ENCODE measurements at places on chromosomes 7 and 10.

GRCh38 chr10:125111118-125111727 lies 49.1 kb downstream of the CTBP2 start:
- DNase-seq = no peak

- DNase-seq = no peak
These were observed 31.9 kb upstream of the PWWP2B start for GRCh38 chr10:132365102-132365501.

GRCh38 chr7:107856806-107857540 lies 34.0 kb upstream of the DLD start:
- DNase-seq = no peak

- no peak for DNase-seq
These were observed 33.5 kb downstream of the RSBN1L start for GRCh38 chr7:77729574-77730348.

DNA sequence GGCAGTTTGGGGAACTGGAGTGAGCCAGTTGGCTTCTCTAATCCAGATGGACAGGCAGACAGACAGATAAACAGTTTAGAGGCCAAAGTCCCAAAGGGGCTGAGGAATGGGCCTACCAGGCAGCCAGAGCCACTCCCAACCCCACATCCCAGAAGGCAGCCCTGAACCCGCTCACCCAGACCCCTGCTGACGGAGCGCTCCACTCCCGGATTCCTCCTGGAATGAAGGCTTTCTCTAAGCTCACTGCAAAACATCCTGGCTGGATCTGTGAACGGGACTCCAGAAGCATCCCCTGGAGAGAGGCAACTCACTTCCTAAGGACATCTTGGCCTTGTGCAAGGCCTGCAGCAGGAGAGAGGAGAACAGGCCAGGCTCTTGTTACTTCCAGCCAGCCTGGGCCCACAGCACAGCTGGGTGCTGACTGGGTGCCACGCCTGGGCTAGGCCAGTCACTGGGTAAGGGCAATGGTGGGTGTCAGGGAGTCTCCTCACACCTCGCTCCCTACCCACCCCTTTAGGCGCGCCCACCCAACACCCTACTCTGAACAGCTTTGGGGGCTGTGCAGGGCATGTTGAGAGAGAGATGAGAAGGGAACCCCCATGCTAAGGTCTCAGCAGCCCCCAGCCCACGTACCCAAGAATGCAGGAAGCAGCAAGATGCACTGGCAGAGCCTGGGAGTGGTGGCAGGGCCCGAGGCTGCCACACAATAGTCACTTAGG lies 168.6 kb upstream of the ZMIZ1 start:
- no peak for DNase-seq

- DNase-seq = no peak
These were observed 420 bp upstream of the KLHL7 start for GRCh38 chr7:23105086-23105643.

- no peak for DNase-seq
These were observed 20.9 kb downstream of the RBM33 start for GRCh38 chr7:155665079-155665956.

- no peak for DNase-seq
These were observed 7.6 kb upstream of the CD36 start for GRCh38 chr7:80630608-80631405.

DNA sequence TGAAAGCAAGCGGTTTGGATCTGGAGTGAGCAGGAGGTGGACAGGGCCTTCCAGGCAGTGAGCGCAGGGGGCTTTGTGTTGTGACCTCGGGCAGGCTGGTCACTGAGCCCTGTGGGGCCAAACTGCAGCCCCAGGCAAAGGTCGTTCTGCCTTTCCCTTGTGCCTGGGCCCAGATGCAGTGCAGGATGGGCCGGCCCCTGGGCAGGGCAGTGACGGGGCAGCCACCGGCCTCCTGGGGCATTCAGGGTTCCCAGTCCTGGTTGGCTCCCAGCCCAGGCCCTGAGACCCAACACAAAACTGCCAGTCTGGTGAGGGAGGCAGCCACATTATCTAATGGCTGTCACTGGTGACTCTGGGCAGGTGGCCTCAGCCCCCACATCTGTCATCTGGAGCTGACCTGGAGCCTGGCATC lies 7.1 kb downstream of the ARPC1B start:
- no peak for DNase-seq

- DNase-seq = no peak
These were observed 49.8 kb downstream of the CNOT4 start for GRCh38 chr7:135459951-135460567.

DNA sequence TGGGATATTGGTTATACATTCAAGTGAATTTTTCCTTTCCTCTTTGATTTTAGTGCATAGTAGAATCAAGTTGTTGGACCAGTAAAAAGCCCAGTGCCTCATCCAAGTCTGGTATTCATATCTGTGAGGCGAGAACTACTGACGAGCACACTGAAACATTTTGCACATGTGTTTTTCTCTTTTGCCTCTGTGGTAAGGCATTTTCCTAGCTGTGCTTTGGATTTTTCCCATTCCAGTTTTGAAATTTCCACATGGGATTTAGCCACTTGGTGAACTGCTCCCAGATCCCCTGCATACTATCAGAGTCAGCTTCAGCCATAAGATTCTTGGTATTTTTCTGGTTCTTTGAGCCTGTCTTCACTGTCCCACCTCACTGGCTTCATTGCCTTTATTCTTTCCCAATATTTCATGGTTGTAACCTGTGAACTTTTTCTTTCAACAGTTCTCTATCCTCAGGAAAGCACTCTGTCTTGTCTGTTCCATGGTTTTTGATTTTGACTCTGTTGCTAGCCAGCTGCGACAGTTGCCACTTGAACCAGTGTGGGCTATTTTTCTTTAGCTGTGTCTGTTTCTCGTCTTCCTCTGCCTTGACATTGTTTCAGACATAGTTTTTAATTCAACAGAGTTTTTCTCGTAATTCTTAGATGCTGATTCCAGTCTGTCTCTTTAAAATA lies 239.0 kb downstream of the REEP3 start:
- DNase-seq = no peak

DNA sequence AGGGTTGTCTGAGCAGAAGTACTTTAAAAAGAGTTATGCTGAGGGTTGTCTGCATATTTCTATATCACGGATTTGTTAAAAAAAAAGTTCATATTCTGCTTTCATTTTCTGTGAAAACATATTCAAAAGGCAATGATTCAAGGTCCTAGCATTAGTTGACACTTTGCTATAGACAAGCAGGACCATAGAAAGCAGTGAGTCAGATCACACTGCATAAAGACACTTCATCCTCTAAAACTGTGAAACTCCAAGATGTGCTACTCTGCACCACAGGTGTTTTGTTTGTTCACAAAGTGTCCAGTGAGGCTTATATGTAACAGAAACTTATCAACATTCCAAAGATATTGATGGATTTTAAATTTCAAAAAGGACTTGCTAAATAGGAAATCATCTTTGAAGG lies 47.0 kb downstream of the SPAM1 start:
- DNase-seq = no peak

Data from hematopoietic multipotent progenitor cell treated with erythropoietin and hydrocortisone succinate and interleukin-3 and kit ligand, for 15 days (in vitro differentiated cells).